ENCODE measurements at places on chromosomes 1 and 21. TPM values are rescaled to one million over a fixed set of nuclear protein-coding genes. Genes with fewer than 3 reads are reported as not detected.

- no peaks in the 10 kb centered on the region for H3K27me3 ChIP-seq
- DNase-seq: no peak
- no peak overlapping the region for H3K27ac ChIP-seq
- no peak overlapping the region for H3K4me3 ChIP-seq
Observed at GRCh38 chr1:160876311-160876710, 8.7 kb downstream of the ITLN1 start.

- no peaks in the 10 kb centered on the region for H3K27me3 ChIP-seq
- no peak for DNase-seq
- H3K36me3 ChIP-seq: no peaks in the 10 kb centered on the region
- H3K4me3 ChIP-seq: no peak overlapping the region
Observed at GRCh38 chr1:90486996-90487395, 230.1 kb downstream of the BARHL2 start.

GRCh38 chr21:40671716-40672115 lies 175.2 kb downstream of the DSCAM start:
- no peak for DNase-seq
- no peak overlapping the region for H3K4me3 ChIP-seq
- no peak overlapping the region for H3K27ac ChIP-seq
- no peaks in the 10 kb centered on the region for H3K27me3 ChIP-seq
- no peaks in the 10 kb centered on the region for H3K4me1 ChIP-seq

DNA sequence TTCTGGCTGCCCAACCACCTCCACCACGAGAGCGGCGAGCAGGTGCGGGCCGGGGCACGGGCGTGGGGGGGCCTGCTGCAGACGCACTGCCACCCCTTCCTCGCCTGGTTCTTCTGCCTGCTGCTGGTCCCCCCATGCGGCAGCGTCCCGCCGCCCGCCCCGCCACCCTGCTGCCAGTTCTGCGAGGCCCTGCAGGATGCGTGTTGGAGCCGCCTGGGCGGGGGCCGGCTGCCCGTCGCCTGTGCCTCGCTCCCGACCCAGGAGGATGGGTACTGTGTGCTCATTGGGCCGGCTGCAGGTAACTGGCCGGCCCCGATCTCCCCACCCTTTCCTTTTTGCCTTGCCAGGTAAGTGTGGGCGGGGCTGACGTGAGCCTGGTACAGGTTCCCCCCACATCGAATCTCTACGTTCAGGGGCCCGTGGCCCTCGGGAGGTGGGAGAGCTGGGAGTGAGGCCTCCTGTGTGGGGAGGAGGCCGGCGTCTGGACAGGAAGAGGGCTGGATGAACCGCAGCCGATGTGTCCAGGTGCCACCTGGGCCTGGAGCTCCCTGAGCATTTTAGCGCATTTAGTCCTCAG lies 51.7 kb downstream of the COL18A1 start:
- H3K27me3 ChIP-seq: peaks cover 30% of the 10 kb centered on the region
- no peak for DNase-seq
- H3K4me3 ChIP-seq: peak overlapping the region; percentile 41
- H3K27ac ChIP-seq: no peak overlapping the region
- H3K4me1 ChIP-seq: peaks cover 16% of the 10 kb centered on the region

GRCh38 chr1:112686835-112687234 lies 12.4 kb downstream of the MOV10 start:
- no peak overlapping the region for H3K27ac ChIP-seq
- H3K4me1 ChIP-seq: peaks cover 20% of the 10 kb centered on the region
- H3K27me3 ChIP-seq: no peaks in the 10 kb centered on the region
- peaks cover 34% of the 10 kb centered on the region for H3K36me3 ChIP-seq

DNA sequence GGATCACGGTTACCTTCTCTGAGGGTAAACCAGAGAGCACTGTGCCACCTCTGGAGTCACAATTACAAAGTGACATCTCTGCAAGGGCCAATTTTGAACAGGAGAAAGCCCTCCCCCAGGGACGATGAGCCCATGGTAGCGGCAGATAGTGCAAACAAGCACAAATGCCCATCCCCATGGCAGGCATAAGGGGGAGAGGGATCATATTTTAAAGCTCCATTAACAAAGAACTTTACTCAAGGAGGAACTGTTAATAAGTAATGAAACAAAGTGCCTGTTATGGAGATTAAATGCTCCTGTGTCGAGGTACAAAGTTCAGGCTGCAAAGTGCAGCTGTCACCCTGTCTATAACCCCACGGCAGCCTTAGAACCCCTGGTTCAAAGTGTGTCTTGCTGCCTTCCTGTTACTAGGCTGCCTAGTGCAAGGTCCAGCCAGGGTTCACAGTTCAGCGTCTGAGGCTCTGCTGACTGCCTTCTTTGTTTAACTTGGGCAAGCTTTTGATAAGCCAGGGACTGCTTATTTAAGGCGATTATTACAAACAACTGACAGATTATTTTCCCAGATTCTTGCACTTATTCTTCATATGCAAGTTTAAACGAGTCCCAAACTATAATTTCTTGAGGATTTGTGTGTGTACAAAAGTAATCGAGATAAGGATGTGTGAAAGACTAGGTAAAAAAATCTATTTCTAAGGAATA lies 75.7 kb upstream of the NRIP1 start:
- peaks cover 5% of the 10 kb centered on the region for H3K4me1 ChIP-seq
- no peak overlapping the region for H3K4me3 ChIP-seq
- no peak for DNase-seq
- no peaks in the 10 kb centered on the region for H3K27me3 ChIP-seq

DNA sequence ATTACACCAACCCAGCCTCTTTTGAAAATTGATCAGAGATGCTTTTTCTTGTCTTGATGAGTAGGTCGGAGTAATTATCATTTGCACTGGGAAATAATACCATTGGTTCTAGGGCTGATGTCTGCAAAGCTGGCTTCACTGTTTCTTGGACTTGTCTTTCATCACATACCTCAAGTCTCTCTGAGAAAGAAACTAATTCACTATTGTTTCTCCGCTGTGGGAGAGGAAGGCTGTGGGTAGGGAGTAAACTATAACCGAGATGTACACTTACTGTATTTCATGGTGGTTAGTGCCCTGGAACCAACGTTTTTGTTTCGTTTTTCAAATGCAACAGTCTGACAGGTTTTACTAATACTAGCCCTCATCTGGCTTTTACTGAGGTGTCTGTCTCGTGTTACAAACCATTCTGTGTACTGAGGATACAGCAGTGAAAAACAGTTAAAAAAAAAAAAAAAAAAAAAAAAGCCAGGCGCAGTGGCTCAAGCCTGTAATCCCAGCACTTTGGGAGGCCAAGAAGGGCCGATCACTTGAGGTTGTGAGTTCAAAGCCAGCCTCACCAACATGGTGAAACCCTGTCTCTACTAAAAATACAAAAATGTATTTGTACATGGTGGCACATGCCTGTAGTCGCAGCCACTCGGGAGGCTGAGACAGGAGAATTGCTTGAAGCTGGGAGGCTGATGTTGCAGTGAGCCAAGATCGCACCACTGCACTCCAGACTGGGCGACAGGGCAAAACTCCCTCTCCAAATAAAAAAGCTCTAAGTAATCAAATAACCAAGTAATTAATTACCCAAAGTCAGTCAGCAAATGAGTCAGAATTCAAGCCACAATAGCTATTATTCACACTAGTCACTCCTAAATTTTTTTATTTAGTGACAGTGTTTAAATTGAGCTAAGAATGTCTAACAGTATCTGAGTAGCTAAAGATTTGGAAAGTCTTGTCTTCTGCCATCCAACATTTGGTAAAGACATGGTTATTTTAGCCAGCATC lies 23.3 kb downstream of the TOMM20 start:
- DNase-seq: no peak
- H3K27me3 ChIP-seq: no peaks in the 10 kb centered on the region
- peaks cover 14% of the 10 kb centered on the region for H3K4me1 ChIP-seq
- H3K27ac ChIP-seq: no peak overlapping the region

DNA sequence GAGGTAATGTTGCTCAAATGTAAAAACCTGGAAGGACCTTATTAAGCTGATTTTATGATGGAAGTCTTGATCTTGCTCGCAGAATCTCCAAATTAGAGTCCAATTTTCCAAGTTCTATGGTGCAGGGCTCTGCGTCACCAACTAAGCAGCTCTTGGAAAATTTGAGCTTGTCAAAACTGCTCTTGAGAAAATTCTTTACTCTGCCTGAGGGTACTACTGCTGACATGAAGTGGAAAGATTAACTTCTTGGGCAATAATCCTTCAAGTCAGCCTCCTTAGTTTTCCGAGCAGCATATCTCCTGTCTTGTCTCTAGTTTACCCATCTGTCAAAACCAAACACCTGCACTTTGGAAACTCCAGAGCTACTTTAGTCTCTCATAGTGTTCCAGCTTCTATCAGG lies 293.7 kb downstream of the KCTD3 start:
- DNase-seq: no peak
- H3K27ac ChIP-seq: no peak overlapping the region
- H3K27me3 ChIP-seq: no peaks in the 10 kb centered on the region
- no peaks in the 10 kb centered on the region for H3K4me1 ChIP-seq
- H3K4me3 ChIP-seq: no peak overlapping the region
- H3K36me3 ChIP-seq: no peaks in the 10 kb centered on the region

- H3K36me3 ChIP-seq: no peaks in the 10 kb centered on the region
- DNase-seq: no peak
- no peak overlapping the region for H3K4me3 ChIP-seq
- no peaks in the 10 kb centered on the region for H3K4me1 ChIP-seq
- H3K27ac ChIP-seq: no peak overlapping the region
Observed at GRCh38 chr1:162406811-162407210, 5.1 kb downstream of the SH2D1B start.

DNA sequence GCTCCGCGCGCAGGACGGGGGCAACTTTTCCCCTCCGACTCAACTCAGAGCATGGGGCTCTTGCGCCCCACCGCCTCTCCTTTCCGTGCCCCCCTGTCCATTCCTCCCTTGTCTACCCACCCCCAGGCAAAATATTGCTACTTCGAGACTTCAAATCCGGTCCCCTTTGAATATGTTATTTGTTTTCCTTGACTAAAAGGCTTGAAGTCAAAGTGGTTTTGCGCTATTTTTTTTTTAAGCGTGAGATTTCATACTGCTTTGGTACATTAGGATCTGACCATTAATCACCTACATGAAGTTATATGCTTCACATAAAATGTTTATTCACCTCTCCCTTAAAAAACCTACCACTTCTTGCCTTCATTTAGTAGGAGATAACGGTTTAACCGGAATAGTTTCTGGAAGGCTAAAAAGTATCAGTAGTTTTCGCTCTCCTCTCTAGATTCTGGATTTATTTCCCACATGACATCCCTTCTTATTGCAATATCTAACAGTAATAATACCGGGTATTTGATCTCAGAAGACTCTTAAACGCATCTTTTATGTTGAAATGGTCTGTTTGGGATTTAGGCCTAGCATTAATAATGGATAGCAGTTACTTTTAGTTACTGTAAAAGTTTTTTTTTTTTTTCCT lies 1.6 kb downstream of the NFIA start:
- peaks cover 10% of the 10 kb centered on the region for H3K36me3 ChIP-seq
- peaks cover 66% of the 10 kb centered on the region for H3K4me1 ChIP-seq
- no peak for DNase-seq

- no peak for DNase-seq
- peaks cover 12% of the 10 kb centered on the region for H3K4me1 ChIP-seq
- no peak overlapping the region for H3K4me3 ChIP-seq
- no peak overlapping the region for H3K27ac ChIP-seq
- H3K27me3 ChIP-seq: no peaks in the 10 kb centered on the region
Observed at GRCh38 chr1:32715901-32716311, 13.3 kb upstream of the SYNC start.

- H3K4me3 ChIP-seq: no peak overlapping the region
- DNase-seq: no peak
- no peaks in the 10 kb centered on the region for H3K36me3 ChIP-seq
Observed at GRCh38 chr1:5725406-5725805, 266.8 kb downstream of the NPHP4 start.

DNA sequence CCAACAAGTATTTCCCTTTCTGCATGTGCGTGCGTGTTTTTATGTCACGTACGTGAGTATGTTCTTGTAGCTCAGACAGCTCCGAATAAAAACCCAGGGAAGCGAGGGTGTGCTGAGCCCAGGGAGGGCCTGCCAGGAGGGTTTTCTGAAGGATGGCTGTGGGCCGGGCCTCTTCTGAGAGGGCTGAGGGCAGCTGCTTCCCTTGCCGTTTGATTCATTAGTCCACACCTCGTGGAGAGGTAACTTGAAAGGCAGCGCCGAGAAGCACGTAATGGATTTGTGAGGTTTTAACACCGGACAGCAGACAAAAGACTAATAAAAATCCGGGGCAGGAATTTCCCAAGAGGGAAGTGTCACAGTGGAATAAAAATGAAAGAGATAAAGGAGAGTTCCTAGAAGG lies 29.5 kb downstream of the CD247 start:
- no peak overlapping the region for H3K4me3 ChIP-seq
- H3K27me3 ChIP-seq: no peaks in the 10 kb centered on the region
- DNase-seq: no peak
- no peaks in the 10 kb centered on the region for H3K36me3 ChIP-seq

DNA sequence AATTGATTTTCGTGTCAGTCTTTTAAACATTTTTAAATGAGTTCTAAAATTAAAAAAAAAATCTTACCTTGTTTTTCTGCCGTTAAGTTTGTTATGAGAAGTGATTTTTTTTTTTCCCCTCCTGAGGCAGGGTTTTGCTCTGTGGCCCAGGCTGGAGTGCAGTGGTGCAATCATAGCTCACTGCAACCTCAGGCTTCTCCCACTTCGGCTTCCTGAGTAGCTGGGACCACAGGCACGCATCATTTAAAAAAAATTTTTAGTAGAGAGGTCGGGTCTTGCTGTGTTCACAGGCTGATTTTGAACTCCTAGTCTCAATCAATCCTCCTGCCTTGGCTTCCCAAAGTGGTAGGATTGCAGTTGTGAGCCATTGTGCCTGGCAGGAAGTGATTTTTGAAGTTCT lies 41.1 kb downstream of the MTR start:
- peaks cover 100% of the 10 kb centered on the region for H3K36me3 ChIP-seq
- no peaks in the 10 kb centered on the region for H3K27me3 ChIP-seq
- no peak for DNase-seq
- H3K4me1 ChIP-seq: no peaks in the 10 kb centered on the region
- no peak overlapping the region for H3K4me3 ChIP-seq

DNA sequence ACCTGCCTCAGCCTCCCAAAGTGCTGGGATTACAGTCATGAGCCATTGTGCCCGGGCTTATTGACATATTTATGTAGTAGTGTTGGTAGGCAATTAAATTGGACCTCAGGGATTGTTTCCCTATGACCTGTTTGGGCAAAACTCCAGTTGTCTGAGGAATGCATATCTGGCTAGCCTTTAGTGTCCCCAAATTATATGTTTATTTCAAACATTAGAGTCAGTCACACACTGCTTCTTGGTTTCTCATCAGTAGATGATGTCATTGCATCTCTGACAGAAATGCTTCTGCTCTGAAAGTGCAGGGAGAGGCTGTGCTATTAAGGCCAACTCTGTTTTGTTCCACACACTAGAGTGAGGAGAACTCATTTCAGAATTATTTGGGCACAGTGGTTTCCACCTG lies 12.5 kb downstream of the PIP5K1A start:
- H3K27me3 ChIP-seq: no peaks in the 10 kb centered on the region
- H3K36me3 ChIP-seq: peaks cover 51% of the 10 kb centered on the region
- peak overlapping the region; percentile 55 for H3K27ac ChIP-seq

- no peak for DNase-seq
- no peak overlapping the region for H3K27ac ChIP-seq
- peaks cover 12% of the 10 kb centered on the region for H3K4me1 ChIP-seq
- H3K36me3 ChIP-seq: no peaks in the 10 kb centered on the region
- H3K27me3 ChIP-seq: no peaks in the 10 kb centered on the region
Observed at GRCh38 chr1:66302815-66303214, 231.1 kb upstream of the SGIP1 start.

The KIRREL1 gene
- total RNA-seq: 77.1 TPM

The ZNF683 gene
- not detected for total RNA-seq

The TIMM17A gene
- 30.7 TPM for total RNA-seq

The LCE2C gene
- total RNA-seq: not detected

The B3GALT2 gene
- total RNA-seq: 0.50 TPM

The APOBEC4 gene
- total RNA-seq: not detected

The EPHA2 gene
- total RNA-seq: 5.8 TPM

The GBP3 gene
- total RNA-seq: 17.0 TPM

The CD34 gene
- total RNA-seq: 70.2 TPM

The CHI3L2 gene
- 5.4 TPM for total RNA-seq

The NSL1 gene
- 30.4 TPM for total RNA-seq

The IVL gene
- total RNA-seq: not detected

All from esophagus muscularis mucosa (tissue), 4 donors.